ENCODE measurements at places on chromosomes 11 and 22.
A peak's percentile ranks its signal among the peaks of the same experiment; 100 is the strongest.

- no peak for DNase-seq
Observed at GRCh38 chr22:49483281-49483870, 344.3 kb downstream of the BRD1 start.

DNA sequence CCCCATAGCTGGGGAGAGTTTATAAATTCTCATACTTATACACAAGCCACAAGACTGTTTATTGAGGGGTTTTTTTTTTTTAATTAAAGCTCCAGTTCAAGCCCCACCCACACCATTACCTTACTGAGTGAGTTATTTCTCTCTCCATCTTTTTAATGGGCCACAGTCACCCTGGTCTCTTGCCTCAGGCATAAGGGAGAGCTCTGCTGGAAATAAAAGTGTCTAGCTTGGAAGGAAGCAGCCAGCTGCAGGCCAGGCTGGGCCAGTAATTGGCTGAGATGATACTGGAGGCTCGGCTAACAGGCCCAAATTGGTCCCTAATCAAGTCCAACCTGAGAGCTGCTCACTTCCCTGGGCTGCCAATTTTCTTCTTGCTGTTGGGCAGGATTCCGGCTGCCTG lies 174.1 kb downstream of the INSC start:
- DNase-seq, result no peak

DNA sequence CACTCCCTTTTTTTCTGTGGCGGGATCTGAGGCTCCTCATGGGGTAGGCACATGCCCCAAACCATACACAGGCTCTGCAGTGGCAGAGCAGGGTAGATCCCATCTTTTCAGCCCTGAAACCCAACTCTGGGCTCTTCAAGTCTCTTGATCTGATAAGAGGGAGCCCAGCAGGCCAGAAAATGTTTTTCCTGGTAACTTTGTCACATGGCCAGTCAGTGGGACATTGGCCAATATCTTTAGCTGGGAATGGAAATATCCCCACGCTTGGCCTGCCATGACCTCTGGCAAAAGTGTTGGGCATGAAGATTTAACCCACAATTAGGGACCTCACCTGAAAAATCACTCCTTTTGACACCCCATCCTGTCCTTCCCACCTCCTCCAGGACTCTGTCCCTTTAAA lies 8.1 kb downstream of the INPP5J start:
- no peak for DNase-seq

DNA sequence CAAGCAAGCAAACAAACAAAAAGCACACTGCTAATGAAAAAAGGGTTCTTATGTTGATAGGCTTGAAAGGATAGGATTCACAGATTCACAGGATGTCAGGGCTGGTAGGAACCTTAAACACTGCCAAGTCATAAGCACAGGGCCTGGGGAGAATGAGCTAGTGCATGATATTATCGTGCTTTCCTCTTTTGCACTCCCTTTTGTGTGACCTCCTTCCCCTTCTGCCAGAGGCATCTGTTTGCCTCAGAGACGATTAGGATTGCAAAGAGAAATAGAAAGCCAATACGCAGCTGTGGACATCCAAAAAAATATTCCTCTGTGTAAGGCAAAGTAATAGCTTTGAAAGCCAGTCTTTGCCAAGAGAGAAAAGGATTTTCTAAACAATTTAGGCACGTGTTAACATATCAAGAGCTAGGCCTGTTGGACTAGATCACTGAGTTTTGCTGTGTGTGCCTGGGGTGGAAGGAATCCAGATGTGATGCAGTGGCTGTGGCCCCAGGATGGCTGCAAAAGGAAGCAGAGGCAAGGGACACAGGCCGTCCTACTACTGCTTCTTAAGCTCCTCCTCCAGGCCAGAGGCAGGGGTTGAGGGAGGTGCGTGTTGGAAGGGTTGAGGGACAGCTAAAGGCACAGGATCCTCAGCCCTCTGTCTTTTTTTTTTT lies 30.6 kb downstream of the MCHR1 start:
- DNase-seq, result no peak

GRCh38 chr11:59574467-59574866 lies 41.1 kb downstream of the OSBP start:
- DNase-seq, result no peak

GRCh38 chr11:69745201-69745600 lies 29.9 kb downstream of the FGF4 start:
- DNase-seq, result no peak

GRCh38 chr11:11537871-11538270 lies 83.9 kb downstream of the GALNT18 start:
- no peak for DNase-seq

GRCh38 chr22:24323233-24323632 lies 52.6 kb downstream of the SPECC1L start:
- no peak for DNase-seq

- DNase-seq, result no peak
Observed at GRCh38 chr22:42933485-42934091, 76.5 kb upstream of the ARFGAP3 start.

DNA sequence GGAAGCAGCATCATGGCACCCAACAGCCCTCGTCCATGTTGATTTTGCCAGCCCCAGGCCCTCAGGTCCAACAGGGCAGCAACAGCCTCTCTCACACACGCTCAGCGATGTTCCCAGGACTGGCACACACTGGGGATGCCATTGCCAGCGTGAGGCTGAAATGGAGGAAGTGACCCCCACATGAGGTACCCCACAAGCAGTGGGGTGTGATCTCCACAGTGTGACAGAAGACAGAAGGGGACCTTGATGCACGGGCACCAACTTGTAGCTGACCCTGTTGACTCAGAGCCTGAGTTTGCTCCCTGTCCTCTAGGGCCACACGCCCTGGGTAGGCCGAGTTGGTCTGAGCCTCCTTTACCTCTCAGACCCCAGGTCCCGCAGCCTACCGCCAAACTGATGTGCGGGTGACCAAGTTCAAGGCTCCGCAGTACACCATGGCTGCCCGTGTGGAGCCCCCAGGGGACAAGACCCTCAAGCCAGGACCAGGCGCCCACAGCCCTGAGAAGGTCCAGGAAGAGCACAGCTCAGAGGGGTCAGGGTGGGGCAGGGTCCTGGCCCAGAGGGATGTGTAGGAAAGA lies 6.2 kb downstream of the SCGB1C1 start:
- no peak for DNase-seq

- DNase-seq, result peak; percentile 55
Observed at GRCh38 chr22:37696657-37697537, at the start of gene TRIOBP. Gene TRIOBP, plus strand, starts transcription at chr22:37697048. Its CDS starts 4,318 bp downstream, at chr22:37701366.

DNA sequence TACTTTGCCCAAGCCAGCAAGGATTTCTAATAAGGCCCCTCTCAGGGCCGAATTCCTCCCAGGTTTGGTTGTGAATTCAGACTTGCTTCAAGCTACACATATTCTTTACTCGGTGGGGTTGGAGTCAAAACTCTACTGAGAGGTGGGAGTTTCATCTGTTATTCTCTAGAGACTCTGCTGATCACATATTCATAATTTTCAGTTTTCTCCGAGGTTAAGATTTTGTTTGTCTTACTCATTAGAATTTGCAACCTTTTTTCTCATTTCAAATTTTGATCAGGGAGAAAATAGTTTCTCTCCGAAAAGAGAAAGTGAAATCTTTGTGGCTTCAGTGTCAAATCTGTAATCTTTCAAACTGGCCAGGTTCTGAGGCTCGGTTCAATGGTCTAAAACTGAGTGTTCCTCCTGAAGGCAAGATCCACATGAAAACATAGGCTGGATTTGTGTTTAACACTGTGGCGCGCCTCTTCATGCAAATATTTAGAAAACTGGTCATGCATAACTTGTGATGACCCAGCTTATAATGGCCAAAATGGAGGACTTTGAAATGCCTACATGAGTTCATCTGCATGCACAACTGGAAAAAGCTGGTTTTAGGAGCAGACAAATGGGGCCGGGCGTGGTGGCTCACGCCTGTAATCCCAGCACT lies 21.5 kb upstream of the GSTP1 start:
- no peak for DNase-seq

DNA sequence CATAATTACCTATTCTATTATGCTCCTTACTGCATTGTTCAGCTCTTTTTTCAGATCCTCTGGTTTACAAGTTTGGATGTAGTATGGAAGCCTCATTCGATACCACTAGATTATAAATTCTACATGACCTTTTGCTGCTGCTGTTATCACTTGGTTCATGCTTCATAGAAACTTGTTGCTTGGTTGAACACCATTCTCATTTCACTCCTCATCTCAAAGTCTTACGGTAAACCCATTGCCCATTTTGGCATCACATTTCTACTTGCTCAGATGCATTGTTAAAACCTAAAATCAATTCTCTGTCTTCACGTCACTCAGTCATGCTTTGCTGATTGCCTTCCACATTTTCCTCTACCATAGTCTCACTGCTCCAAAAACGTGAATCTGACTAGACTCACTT lies 155.5 kb upstream of the DDI1 start:
- DNase-seq, result no peak

GRCh38 chr11:32435942-32436750 lies 807 bp upstream of the WT1 start:
- no peak for DNase-seq

GRCh38 chr11:45756384-45757010 lies 48.5 kb upstream of the SLC35C1 start:
- DNase-seq, result no peak

- DNase-seq, result no peak
Observed at GRCh38 chr11:78244546-78245255, 56.0 kb downstream of the USP35 start.

- no peak for DNase-seq
Observed at GRCh38 chr11:88555829-88556202, 218.3 kb upstream of the CTSC start.

DNA sequence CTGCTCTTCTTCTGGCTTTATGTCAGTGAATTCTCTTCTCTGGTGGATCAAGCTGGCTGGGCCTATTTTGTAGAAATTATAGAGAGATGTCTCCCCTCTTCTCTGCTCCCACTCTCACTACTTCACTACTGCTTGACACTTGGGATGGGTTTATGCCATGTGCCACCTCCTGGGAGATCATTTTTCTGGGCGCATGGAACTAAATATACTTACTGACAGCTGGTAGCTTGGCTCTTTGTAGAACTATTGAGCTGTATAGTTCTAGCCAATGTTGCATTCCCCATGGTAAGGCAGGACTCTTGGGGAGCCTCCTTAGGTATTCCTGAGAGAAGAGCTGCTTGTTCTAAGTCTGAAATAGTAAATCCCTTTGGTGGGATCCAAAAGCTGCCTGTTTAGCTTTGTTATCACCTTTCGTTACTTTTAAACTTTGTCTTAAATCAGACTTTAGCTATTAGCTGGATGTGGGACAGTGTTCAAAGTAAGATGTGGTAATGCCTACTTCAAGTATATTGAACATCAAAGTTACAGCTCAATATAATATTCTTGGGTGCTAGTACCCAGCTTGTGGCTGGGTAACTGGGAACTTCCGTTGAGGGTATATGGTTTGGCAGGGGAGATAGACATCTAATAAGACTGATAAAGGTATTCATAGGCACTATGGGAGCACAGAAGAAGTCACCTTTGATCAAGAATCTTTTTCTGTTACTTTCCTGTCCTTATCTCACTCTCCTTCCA lies 87.5 kb upstream of the RRM1 start:
- DNase-seq, result no peak

DNA sequence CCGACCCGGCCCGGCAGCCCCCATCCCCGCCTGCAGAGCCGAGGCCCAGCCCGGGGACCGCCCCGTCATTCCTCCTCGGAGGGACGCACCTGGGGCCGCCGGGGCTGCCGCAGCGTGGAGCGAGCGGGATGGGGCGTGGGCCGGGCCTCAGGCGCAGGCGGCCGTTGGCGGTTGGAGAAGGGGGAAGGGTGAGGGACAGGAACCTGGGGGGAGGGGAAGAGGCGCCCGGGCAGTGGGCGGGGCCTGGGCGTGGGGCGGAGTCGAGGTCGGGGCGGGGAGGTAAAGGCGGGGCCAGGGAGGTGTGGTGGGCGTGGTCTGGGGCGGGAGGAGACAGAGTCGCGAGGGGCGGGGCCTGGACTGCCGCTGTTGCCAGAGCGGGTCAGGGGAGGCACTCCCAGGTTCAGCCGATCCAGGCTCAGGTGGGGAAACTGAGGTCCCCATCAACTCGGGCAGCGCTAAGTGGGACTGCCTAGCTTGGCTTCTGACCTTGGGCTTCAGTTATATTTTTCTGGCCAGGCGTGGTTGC lies at the start of gene TESMIN:
Gene TESMIN (minus strand): TSS at position 190 of the 526 bp plus-strand sequence. CDS start 860 bp downstream, outside the sequence.
- DNase-seq, result peak; percentile 89

DNA sequence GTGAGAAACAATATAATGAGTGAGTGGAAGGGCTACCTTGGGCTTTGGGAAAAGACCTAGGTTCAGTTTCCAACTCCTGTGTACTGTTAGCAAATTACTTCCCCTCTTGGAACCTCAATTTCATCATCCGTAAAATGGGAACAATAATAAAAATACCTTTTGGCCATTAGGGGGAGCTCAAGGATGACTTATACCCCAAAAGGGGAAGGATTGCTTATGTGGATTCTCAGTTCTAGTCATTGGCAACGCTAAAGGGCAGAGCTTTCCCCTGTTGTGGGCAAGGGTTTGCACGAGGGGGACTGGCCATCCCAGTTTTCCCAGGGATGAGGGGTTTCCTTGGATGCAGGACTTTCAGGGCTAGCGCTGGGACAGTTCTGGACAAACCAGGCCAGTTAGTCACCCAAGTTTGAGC lies 3.1 kb upstream of the COMMD9 start:
- no peak for DNase-seq

GRCh38 chr11:90192869-90193582 lies 29.8 kb downstream of the CHORDC1 start:
- no peak for DNase-seq

DNA sequence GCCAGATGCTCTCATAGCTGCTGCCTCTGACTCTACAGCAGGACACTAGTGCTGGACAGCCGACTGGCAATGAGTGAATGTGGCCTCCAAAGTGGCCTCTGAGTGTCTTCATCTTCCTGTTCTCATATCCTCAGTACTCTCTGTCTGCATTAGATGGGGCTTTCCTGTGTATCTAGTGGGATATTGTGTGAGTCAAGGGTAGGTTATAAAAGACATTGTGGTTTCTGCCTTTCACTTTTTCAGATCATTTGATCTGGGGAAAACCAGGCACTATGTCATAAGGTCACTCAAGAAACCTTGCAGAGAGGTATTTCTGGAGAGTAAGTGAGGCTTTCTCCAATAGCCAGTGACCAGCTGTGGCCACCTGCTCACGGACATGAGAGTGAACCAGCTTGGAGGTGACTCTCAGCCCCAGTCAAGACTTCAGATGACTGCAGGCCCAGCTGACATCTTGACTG lies 333.6 kb upstream of the NCAM1 start:
- no peak for DNase-seq

DNA sequence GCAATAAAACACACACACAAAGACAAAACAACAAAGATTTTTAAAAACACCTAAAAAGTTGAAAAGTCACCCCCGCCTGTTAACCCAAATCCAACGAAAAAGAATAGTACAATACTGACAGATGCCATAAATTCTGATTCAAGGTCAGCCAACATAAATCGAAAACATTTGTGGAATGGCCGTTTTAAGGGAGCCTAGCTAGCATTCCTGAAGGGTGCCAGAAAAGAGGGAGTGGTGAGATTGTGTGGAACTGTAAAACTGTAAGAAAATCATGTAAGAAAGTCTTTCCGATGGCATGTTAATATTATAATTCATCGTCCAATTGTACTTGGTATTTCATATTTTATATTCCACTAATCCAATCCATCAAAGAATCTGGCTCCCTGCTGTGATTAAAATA lies 75.1 kb downstream of the RAB38 start:
- no peak for DNase-seq

- no peak for DNase-seq
Observed at GRCh38 chr11:57675176-57675941, 7.4 kb downstream of the ZDHHC5 start.

GRCh38 chr11:93234602-93235207 lies 36.9 kb upstream of the SLC36A4 start:
- DNase-seq, result peak; percentile 31
